Hepatocyte (in vitro differentiated cells): ENCODE measurements at places on chromosomes 3 and 15. TPM values are rescaled to one million over a fixed set of nuclear protein-coding genes. Genes with fewer than 3 reads are reported as not detected.

Gene KIF23
- 7.6 and 14.1 TPM in 2 replicates for polyA plus RNA-seq

Gene KY
- polyA plus RNA-seq, result 0.21 and 0.53 TPM in 2 replicates

Gene KLHL18
- polyA plus RNA-seq, result 13.6 and 15.1 TPM in 2 replicates

Gene SPINK8
- polyA plus RNA-seq, result not detected in 2 replicates

- H3K27me3 ChIP-seq, result no peaks in the 10 kb centered on the region
- no peaks in the 10 kb centered on the region for H3K4me1 ChIP-seq
- DNase-seq, result no peak
- no peaks in the 10 kb centered on the region for H3K36me3 ChIP-seq
- H3K4me3 ChIP-seq, result no peak overlapping the region
These were observed 100.1 kb downstream of the TPRA1 start for GRCh38 chr3:127490271-127491023.

- no peaks in the 10 kb centered on the region for H3K36me3 ChIP-seq
- no peak overlapping the region for H3K27ac ChIP-seq
- DNase-seq, result no peak
These were observed 365.1 kb upstream of the PLSCR5 start for GRCh38 chr3:146970236-146970635.

DNA sequence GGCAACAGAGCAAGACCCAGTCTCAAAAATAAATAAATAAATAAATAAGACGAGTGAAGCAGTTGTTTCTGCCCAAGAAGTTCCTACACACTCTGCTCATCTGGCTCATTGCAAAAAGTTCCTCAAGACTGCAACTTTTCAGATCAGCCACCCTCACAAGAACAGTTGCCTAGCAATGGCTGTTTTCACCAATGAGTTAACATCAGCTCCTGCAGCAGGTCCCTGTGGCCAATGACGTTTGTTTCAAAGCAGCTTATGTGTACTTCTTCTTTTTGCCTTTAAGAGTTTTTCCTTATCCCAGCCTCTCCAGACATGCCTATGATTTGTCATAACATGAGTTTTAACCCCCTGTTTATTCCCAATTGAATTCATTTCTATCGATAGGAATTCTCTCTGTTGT lies 118.4 kb upstream of the SPRED1 start:
- H3K27me3 ChIP-seq, result no peaks in the 10 kb centered on the region
- no peaks in the 10 kb centered on the region for H3K36me3 ChIP-seq
- peak; percentile 10 for DNase-seq
- H3K4me3 ChIP-seq, result no peak overlapping the region

GRCh38 chr3:56835650-56836227 lies 34.0 kb upstream of the ARHGEF3 start:
- peaks cover 16% of the 10 kb centered on the region for H3K4me1 ChIP-seq
- H3K27me3 ChIP-seq, result no peaks in the 10 kb centered on the region
- H3K4me3 ChIP-seq, result no peak overlapping the region
- DNase-seq, result no peak
- H3K36me3 ChIP-seq, result no peaks in the 10 kb centered on the region
- no peak overlapping the region for H3K27ac ChIP-seq

DNA sequence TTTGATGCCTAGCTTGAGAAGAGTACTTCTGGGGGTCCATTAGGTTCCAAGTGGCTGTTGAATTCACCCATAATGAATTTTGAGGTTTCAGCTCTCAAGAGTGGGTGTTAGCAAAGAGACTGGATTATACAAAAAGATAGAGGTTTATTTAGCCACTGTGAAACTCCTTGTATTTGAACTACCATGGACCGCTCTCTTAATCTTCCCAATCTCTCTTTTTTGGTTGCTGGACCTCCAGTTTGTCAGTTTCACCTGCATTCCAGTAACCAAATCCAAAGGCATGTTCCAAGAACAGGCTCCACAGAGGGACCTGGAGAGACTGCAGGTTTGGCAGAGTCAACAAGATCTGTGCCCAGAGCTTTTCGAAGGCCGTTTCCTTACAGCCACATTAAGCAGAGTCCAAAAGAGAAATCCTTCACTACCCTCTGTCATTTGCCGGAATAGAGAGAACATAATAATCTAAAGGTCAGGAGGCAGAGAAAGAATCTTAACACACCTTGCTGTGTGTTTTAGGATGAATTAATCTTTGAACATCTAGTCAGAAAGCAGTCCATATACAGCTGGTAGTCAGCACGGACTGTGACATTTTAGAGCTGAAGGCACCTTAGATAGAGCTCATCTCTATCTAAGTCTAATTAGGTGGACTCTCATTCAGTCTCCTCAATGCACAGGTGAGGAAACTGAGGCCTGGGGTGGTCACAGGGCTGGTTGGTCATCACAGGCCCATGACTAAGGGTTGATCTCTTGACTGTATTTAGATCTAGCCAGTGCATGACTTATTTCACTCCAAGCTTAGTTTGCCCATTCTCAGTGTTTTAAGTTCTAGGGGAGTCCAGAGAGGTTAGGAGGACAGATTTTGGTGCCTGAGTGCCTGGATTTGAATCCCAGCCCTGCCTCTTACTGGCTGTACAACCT lies 1.3 kb downstream of the ABHD2 start:
- no peak overlapping the region for H3K27ac ChIP-seq
- H3K4me1 ChIP-seq, result peaks cover 32% of the 10 kb centered on the region
- no peaks in the 10 kb centered on the region for H3K36me3 ChIP-seq
- H3K4me3 ChIP-seq, result peak overlapping the region; percentile 49

DNA sequence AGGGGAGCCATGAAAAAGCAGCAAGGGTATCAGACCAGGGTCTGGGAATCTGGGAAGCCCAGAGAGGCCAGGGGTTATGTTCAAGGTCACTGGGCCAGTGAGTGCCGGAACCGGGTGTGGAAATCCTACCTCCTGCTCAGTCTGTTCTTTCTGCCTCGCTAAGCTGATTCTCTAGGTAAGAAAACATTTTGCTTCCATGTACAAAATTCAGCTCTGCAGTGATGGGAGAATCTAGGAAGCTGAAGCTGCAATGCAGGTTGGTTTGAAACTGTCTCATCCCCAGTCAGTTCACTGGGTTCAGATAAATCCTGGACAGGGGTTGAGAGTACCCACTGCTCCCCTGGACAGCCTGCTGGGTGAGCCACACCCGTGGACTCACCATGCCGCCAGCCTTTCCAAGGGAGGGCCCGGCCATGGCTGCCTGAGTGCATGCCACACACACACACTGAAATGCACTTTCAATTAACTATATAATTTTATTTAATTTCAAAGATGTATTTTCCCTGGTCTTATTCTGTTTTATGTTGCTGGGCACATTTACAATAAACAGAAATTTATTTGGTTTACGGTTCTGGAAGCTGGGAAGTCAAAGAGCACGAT lies 108.4 kb downstream of the CORO2B start:
- H3K27ac ChIP-seq, result no peak overlapping the region
- H3K27me3 ChIP-seq, result no peaks in the 10 kb centered on the region
- H3K4me1 ChIP-seq, result no peaks in the 10 kb centered on the region
- no peak for DNase-seq
- no peaks in the 10 kb centered on the region for H3K36me3 ChIP-seq

DNA sequence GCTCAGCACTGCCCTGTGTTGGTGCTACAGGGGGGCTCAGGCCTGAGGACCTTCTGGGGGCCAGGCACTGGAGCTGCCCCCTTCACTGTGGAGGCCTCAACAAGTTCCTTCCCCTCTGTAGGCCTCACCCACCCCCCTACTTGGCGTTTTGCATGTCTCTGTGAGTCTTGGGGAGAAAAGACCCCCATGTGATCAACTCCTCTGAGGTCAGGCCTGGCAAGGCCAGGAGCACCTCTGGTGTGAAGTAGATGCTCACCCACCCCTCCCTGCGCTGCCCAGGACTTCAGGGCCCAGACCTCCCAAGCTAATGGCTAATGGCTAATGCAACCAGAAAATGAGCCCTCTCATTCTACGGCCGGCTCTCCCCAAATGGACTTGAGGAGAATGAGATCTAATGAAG lies 34.2 kb upstream of the CHRNB4 start:
- H3K27ac ChIP-seq, result no peak overlapping the region
- no peak overlapping the region for H3K4me3 ChIP-seq
- DNase-seq, result no peak
